Stimulated activated CD4-positive, alpha-beta T cell treated with anti-CD3 and anti-CD28 coated beads, Interleukin-12 subunit alpha, Interleukin-12 subunit beta, amount 100 ng/mL, for 24 hours (primary cell): ENCODE measurements at places on chromosomes 5 and 9.

DNA sequence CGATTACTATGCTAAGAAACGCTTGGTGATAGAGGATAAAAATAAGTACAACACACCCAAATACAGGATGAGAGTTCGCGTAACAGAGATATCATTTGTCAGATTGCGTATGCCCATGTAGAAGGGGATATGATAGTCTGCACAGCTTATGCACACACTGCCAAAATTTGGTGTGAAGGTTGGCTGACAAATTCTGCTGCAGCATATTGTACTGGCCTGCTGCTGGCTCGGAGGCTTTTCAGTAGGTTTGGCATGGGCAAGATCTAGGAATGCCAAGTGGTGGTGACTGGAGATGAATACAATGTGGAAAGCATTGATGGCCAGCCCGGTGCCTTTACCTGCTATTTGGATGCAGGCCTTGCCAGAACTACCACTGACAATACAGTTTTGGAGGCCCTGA is 208.4 kb downstream of the PDZD2 start:
- DNase-seq, result no peak

- DNase-seq, result no peak
These were observed 52.3 kb downstream of the NLN start for GRCh38 chr5:65774346-65774745.

- DNase-seq, result no peak
These were observed 268.2 kb upstream of the RFX3 start for GRCh38 chr9:3793971-3794383.

DNA sequence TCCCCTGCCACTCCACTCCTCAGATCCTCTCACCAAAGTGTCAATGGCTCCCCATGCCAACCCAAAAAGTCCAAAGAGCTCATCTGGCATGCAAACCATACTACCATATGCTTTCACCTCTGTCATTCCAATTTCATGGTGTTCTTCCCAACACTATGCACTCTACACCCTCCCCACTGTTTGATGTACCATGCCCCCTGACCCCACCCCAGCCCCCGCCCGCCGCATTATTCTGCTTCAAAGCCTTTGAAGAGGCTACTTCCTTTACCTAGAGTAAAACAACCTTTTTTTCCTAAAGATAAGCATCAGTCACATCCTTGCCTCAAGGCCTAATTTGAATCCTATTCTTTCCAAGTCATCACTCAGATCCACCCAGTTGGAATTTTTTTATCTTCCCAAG is 226.3 kb downstream of the DEPDC1B start:
- DNase-seq, result no peak

DNA sequence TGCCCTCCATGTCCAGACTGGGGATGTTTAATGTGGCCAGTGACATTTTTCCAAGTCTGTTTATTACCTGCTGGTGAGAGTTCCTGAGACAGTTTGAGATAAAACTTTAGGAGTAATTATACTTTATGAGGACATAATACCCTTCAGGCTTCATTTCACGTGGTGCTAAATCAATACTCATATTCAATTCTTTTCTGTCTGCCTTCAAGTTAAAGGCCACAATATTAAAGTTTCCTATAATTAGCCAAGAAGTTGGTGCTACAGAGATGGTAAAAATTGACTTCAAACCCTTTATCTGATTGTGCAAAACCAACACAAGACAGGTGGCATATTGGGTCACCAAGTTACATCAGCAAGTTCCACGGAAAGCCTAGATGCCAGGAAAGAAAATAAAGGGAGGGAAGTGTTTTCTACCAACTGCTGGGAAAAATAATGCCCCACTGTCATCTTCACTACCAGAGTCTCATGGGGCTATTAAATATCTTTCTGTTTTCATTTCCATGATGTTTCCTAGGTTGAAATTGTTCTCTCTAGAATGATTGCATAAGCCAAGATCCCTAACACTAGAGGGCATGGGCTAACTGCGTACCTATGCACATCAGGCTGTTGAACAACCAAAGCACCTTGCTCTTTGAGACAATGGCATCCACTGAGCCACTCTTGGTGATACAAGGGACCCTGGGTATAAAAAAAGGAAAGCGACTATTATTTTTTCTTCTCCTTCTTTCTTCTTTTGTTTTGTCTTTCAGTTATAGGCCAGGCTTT is 68.7 kb downstream of the INSYN2B start:
- no peak for DNase-seq

DNA sequence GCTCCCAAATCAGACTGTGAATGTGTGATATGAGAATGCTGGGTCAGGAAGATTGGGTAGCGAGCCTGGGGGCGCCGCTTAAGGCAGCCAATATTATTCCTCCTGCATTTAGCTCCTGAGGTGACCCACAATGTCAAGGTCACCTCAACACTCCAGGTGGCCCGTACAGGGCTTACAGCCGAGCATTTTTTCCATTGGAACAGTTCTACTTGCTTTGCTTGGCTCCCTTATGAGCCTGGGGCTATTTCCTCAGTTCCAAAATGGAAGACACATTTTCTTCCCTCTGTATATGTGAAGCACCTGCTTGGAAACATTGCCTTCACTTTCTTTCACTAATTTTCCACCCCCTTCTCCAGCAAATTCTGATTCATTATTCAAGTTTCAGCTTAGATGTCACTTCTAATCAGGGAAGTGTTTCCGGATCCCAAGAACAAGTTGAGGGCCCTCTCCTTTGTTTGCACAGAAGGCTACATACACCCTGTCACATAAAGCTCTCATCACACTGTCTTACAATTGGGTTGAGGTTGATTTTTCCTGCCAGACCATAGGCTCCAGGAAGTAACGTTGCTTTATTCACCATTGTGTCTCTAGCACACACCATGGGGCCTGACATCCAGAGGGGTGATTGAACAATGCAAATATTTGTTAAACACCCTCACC is 330.2 kb downstream of the PIK3R1 start:
- no peak for DNase-seq

- no peak for DNase-seq
These were observed 76.0 kb downstream of the ANKRD33B start for GRCh38 chr5:10639846-10640368.

GRCh38 chr9:6782345-6782744 is 24.6 kb downstream of the KDM4C start:
- DNase-seq, result no peak

DNA sequence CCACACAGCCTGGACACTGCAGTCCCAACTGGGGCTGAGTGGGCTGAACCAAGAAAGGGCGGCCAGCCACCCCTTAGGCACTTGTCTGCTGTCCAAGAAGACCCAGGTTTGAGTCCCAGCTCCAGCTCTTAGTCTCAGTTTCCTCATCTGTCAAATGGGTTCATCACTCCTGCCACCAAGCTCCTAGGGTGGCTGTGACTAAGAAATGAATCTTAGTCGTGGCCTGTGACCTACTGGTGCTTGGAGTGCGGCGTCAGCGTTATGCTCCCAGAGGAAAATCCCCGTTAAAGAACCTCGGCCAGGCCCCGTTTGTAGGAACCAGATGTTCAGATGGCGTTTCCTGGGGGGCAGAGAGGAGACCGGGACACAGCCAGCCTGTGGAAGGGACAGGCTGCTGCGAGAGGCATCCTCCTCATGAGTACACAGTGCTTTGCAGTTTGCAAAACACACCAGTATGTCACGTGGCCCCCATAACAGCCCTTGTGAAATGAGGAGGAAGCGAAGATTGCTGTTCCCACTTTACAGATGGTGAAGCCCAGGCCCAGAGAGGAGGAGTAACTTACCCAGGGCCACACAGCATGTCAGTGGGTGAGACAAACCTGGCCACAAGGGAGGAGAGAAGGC is 3.3 kb downstream of the FIBCD1 start:
- no peak for DNase-seq

DNA sequence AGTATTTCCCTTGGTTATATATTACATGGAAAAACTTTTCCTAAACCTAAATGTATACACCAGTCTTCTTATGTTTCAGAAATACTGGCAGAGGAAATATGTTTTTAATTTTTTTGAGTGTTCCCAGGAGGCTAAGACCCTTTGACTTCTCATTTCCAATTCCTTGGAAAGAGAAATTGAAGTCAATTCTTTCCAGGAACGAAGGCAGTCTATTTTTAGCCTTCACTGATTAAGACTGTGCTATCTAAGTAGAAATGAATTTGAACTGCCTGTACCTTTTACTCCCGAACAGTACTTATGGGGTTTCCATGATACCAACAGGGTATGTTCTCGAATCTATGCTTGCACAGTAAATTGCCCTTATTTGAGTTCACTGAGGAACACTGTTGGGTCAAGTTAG is 340.3 kb upstream of the CD180 start:
- DNase-seq, result no peak

DNA sequence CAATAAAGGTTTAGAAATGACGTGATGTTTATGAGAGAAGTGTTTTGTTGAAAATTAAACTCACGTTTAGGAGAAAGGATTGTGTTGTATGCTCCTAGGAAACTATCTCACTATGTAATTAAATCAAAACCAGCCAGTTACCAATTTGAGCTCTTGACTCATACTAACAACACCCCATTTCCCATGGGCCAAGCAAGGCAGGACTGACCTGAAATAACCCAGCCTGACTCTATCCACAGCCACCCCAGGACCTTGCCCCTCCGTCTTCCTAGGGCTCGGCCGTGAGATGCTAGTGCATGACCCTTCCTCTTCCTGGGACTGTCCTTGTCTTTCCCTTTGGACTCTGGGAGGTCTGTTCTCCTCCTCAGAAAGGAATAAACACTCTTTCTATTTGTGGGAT is 16.4 kb downstream of the TLR4 start:
- DNase-seq, result no peak

DNA sequence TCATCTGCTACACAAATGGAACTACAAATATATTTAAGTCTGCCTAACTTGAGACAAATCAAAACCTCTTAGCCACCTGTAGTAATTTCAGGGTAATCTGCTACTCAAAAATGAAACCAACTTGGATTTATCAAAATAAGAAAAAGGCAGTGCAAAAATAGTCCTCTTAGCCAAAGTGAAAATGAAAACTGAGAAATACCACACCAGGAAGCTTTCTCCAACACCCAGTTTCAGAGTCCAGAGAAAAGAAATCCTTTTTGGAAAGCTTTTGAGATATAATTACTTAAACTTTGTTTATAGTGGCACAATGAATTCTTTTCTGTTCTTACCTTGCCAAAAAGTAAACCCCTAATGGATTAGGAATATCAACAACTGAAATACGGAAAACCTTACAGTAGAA is 990.4 kb downstream of the EFNA5 start:
- no peak for DNase-seq

DNA sequence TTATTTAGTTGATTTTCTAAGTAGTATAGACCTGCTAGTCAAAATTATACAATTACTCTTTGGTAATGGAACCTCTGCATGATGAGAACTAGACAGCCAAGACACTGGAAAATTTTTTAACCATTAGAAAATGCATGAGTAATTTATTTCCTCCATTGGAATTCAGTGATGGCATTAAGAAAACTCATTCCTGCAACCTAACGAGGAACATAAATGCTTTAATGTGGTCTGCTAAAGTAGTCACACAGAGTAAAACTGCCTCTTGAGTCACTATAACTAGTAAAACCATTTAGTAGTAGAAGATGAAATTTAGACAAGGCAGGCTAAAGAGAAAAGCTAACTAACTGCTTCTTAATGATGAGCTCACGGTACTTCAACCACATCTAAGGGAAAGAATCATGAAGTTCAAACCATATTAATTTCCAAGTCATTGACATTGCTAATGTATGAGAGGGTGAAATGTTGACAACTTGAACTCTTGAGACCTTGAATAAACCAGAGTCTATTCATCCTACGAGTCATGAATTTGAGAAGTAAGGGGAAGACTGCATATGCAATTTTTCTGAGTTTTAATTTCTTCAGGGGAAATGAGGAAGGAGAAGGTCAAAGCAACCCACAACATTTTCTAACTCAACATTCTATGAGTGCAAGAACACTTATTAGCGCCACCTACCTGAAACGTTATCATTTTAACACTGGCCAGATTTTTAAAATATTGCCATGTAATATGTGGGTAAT is 74.4 kb downstream of the GLIS3 start:
- no peak for DNase-seq
